ENCODE measurements at places on chromosomes 5 and 9.

DNA sequence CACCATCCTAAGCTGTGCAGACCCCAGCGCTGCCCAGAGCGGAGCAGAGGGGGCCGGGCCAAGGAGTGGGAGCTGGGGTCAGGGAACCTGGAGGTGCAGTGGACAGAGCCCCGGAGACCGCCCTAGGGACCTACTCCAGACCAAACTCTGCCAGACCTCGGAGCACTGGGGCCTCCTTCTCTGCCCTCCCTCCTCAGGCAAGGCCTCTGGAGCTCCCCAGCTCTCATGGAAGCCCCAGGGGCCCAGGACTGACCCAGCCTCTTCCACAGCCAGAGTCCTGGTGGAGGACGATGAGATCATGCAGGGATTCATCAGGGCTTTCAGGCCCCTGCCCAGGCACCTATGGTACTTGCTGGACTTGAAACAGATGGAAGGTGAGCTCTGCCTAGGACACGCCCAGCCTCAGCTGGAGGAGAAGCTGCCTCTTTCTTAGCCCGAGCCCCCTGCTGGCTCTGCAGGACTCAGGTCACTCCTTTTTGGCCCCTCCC is 3.6 kb downstream of the PAEP start:
- DNase-seq = peak; percentile 74

- DNase-seq = no peak
These were observed 9.4 kb downstream of the CRB2 start for GRCh38 chr9:123365287-123365880.

DNA sequence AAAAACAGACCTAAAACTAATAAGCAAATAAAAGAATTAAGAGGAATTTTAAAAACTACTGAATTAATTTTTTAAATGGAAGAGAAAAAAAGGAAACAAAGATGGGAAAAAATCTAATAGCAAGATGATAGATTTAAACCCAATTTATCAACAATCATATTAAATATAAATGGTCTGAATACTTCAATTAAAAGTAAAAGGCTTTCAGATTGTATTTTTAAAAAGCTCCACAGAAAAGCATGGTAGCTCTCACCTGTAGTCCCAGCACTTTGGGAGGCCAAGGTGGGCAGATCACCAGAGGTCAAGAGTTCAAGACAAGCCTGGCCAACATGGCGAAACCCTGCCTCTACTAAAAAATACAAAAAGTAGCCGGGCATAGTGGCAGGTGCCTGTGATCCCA is 11.3 kb upstream of the TSLP start:
- no peak for DNase-seq

GRCh38 chr9:22010866-22011625 is 1.9 kb upstream of the CDKN2B start:
- DNase-seq = no peak

DNA sequence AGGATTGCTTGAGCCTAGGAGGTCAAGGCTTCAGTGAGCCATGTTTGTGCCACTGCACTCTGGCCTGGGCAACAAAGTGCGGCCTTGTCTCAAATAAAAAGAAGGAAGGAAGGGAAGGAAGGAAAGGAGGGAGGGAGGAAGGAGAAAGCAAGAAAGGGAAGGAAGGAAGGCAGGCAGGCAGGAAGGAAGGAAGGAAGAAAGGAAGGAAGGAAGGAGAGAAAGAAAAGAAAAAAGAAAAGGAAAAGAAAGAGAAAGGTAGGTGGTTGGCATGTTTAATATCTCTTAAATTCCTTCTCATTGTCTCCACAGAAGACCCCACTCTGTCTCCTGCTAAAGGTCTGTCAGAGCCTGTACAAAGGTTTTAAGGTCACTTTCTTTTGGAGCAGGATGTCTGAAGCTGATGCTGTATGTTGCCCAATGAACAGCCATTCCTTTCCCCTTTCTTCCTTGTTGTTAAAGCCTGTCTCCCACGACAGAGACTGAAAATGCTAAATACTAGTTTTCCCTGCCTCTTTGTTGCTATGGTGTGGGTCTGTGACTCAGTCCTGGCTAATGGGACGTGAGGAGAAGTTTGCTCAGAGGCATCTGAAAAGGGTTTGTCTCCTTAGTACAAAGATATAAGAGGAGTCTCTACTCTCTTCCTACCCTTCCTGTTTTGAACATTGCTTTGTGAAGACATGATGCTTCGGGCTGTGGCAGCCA is 213.3 kb downstream of the PCSK1 start:
- no peak for DNase-seq

DNA sequence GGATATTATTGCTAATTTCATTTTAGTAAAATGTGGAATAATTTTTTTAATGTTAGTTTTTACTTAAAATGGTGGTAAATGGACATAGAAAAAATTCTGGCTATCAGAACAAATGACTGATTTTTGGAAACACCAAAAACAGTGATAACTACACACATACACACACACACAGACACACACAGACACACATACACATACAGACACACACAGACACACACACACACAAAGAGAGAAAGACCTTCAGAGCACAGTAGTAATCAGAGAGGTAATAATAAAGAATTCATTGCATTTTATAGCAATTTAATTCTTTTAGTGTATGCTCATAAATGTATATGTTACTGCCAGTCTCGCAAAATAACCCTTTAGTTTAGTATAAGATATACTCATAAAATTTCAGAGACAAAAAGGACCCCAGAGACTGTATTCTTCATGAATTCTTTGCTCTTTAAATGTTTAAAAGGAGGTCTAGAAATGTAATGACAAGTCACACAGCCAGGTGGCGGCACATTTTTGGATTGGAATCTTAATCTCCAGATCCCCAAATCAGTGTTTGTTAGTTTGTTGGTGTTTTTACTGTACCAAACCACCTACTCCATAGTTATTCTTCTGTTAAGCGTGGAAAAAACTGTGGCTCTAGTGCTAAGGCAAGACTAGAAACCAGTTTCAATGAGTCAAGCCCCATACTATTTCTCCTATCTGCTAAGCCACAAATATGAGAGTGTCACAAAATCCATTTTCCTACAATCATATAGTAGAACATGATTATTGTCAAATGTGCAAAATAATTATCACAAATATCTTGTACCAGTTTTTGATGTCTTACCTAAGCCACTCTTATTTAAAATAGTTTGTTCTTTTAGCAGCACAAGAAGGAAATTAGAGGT is 109.9 kb downstream of the EDIL3 start:
- peak; percentile 47 for DNase-seq

- no peak for DNase-seq
These were observed 344.5 kb upstream of the ITGA1 start for GRCh38 chr5:52443187-52443586.

DNA sequence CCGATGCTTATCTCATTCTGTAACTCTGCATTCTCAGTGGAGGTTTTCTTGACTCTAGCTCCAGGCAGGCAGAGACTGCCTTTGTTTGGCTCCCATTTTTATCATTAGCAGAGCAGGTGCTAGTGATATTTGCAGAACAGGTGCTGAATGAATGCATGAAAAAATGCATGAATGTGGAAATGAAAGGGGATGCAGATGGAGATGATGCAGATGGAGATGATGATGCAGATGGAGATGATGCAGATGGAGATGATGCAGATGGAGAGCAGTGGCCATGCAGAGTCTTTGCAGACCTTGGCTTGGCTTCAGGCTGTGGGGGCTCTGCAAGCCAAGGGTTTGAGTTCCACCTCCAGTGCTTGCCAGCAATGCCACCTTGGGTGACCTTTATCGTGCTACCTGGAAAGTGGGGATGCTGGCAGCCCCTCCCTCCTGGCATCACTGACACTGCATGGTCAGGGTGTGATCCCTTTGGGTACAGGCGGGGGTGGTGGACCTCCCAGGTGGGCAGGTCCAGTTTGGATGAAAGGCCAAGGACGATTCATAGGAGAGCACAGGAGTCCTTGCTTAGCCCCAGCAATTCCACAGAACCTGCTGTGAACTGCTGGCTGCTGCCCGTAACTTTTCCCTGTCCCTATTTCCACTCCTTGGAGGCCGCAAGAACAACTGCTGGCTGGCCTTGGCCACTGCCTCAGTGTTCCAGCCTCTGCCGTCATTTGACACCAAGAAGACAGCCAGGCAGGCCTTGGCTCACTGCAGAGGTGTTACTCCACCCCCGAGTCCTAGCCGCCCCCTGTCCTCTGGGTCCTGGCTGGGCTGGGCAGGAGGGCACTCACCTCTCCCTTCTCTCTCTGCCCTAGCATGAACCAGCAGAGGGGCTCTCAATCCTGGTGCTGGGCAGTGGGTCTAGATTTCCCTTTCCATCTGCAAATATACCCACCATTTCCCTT is 33.0 kb downstream of the ERGIC1 start:
- no peak for DNase-seq

GRCh38 chr9:95512709-95513095 is 4.1 kb downstream of the PTCH1 start:
- no peak for DNase-seq

GRCh38 chr5:132026516-132027008 is 15.1 kb upstream of the ACSL6 start:
- no peak for DNase-seq

DNA sequence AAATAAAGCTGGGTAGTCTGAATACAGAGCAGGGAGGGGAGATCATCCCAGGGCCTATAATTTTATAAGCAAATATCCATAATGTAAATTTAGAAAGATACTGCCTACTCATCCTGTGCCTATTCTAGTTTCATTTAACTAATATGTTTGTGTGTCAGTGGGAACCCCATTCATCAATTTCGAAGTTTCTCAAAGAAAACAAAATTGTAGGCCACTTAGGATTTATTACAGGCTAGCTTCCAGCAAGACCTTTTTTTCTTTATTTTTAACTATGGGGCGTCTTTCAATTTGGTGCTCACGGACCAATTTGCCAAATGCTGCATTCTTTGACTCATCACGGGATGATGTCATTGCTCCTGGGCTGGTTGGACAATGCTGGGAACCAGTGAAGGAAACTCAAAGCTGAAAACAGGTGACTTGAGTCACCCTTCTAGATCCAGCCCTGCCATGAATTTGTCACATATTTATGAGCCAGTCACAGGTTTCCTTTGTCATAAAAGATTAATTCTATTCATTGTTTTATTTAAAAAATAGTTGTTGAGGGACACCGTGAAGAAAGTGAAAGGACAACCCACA is 13.4 kb downstream of the PCSK5 start:
- no peak for DNase-seq

DNA sequence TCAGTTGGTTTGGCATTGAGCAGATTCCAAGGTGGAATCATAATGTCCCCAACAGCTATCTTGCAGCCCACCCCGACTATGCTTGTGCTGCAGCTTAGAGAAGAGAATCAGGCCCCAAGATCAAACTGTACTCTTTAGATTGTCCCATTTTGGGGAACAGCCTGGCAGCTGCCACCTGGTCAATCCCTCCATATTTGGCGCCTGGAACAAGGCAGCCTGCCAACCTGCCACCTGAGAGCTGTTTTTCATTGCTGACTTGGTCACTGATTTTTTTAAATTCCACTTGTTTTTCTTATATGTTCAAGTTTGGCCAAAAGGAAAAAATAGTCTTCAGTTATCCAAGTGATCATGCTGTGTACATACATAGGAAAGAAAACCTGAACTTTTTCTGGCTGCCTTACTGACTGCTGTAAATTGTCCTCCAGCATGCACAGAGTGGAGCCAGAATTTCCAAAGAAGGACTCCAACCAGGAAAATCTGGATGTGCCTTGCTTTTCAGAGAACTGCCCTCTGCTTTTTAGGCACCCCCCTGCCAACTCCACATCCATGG is 504.2 kb downstream of the ENC1 start:
- DNase-seq = no peak

DNA sequence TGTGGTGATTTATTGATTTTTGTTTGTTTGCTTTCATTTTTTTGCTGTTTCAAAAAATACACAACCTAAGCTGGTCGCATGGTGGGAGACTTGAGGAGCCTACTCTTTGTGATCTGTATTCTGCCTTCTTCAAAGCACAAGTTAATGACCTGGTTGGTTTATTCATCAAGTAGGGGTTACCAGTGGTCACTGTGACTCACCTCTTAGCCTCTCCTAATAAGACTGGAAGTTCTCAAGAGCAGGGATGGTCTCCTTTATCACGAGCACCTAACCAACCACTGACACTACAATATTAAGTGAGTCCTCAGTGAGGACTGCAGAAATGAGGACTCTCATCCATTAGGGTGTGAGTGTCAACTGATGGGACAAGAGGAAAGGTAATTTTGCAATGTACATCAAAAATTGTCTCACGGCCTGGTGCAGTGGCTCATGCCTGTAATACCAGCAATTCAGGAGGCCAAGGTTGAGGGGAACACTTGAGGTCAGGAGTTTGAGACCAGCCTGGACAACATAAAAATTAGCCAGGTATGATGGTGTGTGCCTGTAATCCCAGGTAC is 13.6 kb upstream of the MTMR12 start:
- DNase-seq = no peak

DNA sequence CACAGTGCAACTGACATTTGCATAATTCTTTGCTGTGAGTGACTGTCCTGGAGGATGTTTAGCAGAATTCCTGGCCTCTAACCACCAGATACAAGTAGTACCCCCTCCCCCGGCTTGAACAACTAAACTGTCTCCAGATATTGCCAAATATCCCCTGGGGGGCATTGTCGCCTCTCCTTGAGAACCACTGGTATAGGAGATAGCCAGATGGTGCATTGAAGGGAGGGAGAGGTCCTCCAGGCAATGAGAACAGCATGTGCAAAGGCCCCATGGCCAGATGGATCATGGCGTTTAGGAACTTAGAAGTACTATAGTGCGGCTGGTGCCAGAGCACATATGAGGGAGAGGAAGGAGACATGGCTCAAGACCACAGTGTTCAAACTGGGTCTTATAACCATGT is 18.9 kb upstream of the ORM1 start:
- DNase-seq = no peak

GRCh38 chr5:34011536-34011935 is 3.7 kb upstream of the AMACR start:
- no peak for DNase-seq

DNA sequence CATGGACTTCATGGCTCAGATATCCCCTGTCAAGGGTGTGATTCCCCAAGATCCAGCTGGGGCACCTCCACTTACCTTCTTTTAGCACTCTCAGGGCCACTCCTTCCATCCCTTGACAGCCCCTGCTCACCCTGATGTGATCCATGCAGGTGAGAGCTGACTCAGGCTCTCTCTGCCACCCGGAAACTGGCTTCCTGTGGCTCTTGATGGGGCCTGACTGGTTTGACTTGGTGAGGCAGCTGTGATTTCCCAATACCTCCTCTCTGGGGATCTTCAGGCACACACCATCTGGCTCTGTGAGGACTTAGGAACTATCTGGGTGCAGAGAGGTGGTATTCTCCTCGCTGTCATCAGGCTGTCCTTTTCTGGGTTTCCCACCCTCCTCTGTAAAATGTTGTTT is 7.9 kb upstream of the FAT2 start:
- no peak for DNase-seq

- no peak for DNase-seq
These were observed 71.6 kb downstream of the GCNT1 start for GRCh38 chr9:76530458-76531110.

DNA sequence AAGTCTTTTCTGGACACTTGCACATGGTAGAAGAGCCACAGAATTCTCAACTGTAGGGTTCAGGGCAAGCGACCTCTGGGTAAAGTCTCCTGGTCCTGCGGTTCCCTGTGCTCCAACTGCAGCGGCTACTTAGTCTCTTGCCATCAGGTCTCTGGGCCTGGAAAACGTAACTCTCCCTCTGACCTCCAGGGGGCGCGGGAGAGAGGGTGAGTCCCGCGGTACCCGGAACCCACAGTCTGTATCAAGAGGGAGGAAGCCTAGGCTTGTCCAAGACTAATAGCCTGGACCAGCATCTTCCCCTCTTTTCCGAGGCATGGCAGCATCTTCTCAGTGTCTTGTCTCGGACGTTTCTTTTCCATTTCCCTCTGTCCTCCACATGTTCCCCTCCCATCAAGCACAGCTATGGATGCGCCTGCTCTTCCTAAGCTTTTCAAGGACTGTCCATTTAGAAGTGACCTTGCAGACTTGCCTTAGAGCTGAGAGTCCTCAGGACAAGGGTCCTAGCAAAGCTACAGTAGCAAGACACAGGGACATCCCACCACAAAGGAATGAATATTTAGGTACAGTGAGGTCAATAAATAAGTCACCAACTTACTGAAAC is 59.3 kb downstream of the FSTL4 start:
- DNase-seq = peak; percentile 74

Data from RPMI8226 (cell line).